ENCODE measurements at places on chromosomes 2 and 18.

- no peak for DNase-seq
These were observed 88.6 kb upstream of the RPE start for GRCh38 chr2:209913786-209914345.

DNA sequence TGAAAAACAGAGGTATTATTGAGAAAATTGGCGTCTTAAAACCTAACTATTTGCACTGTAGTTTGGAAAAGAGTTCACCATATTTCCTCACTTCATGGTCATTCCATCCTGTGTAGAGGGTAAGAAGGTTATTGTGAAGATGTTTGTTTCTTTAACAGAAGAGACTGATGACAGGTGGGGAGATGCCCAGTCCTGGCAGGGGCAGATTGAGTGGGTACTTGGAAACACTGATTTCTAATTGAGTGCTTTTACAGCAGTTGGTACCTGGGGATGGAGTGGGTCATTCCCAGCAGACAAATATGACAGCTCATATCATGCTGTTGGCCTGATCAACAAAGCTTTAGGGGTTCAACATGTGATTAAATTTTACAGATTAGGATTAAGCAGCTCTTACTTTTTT lies 67.5 kb downstream of the MYOM1 start:
- no peak for DNase-seq

GRCh38 chr2:225495706-225496105 lies 96.2 kb downstream of the NYAP2 start:
- DNase-seq: no peak

- DNase-seq: no peak
These were observed 34.8 kb downstream of the CDH20 start for GRCh38 chr18:61368001-61368400.

DNA sequence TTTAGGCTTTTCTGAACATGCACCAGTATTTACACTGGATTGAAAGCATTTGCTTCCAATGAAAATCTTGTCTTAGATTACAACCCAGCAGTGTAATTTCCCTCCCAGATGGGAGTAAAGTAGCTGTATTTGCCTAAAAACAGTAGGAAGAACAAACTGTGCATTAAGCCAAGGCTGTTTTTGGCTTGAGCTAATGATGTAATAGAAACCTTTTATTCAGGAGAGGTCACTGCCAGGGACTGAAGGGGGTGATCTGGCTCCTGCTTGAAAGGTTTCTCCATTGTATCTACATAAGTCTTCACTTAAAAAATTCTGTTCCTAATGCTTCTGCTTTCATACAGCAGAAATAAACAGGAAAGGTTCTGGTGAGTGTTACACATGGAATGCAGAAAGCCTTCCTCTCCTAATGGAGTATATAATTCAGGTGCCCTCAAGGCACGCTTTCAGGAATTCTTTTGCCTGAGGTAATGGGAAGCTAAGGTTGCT lies 74.4 kb downstream of the MEIS1 start:
- no peak for DNase-seq

- peak; percentile 69 for DNase-seq
These were observed 20.7 kb upstream of the DNAH6 start for GRCh38 chr2:84495539-84496146.

DNA sequence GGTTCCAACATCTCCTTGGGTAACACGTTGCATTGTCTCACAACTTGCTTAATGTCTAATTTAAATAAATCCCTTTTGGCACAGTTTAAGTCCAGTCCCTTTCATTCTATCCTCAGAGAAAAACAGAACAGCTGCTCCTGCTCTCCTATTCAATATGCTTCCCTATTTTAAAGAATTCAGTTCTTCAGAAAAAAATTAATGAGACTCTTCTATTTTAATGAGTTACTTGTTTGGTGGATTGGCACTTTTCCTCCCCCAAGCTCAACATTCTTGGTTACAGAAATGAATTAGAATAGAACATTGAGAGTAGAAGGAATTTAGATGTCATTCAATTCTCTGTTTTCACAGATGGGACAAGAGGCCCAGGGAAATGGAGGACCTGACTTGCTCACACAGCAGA lies 116.9 kb upstream of the ATP8B1 start:
- no peak for DNase-seq

- DNase-seq: no peak
These were observed 31.0 kb downstream of the STEAP3 start for GRCh38 chr2:119254601-119255080.

GRCh38 chr2:149538138-149538833 lies 49.3 kb downstream of the MMADHC start:
- DNase-seq: no peak

DNA sequence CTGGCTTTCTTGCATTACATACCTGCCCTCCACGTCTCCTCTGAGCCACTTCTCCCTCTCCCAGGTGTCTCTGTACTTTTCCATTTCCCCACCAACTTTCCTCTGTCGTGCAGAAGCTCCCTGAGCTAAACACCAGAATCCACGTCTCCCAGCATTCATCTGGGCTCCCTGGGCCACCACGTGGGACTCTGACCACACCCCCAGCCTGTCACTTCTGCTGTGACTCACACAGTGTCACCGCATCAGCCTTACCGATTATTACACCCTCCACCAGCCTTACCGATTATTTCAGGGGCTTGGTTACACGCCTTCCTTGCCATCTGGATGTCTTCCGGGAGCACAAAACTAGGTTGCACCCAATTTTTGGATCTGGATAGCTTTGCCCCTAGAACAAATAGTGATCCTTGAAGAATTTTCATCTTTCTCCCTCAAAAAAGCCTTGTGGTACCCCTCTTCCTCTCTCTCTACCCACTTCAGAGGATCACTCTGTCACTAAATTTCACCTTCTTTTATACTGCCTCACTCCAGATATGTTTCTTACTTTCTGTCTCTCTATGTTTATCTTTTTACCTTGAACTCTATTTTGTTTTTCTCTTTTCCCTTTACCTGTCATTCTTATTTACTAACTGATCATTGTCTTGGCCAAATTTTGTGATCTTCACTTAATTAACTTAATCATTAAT lies 136.9 kb upstream of the CAB39 start:
- DNase-seq: no peak

DNA sequence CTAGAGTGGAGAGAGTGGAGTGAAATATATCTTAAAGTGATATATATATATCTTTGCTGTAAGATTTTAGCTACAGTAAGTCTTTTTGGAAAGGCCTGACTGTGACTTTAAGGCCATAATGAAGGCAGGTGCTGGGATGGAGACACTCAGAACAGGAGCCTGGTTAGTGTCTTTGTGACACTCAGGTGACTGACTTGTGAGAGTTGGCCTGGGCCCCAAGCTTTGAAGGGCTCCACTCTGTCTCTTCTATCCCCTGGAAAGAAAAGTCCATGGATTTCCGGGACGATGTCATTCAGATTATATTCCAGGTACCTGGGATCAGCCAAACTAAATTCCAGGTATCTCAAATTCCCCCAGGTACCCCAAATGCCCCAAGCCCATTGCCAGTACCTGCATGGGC lies 276.6 kb downstream of the PDE11A start:
- DNase-seq: no peak

DNA sequence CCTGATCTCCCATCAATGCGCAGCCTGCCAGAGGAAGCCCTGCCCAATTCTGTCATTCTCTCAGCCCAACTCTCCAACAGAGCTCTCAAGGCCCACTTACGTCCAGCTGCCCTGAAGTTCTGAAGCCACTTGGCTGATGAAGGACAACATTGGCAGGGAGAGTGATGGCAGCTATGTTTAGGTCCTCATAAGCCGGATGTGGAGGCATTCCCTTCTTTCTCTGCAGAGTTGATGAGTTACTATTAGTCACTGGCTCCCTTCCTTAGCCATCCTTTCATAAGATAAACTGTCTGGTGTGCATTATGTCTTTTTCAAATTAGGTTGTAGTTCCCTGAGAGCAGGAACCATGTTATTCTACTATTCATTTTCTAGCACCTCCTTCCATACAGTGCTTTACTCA lies 22.5 kb upstream of the TACR1 start:
- DNase-seq: peak; percentile 70

- no peak for DNase-seq
These were observed 418.3 kb downstream of the LPIN1 start for GRCh38 chr2:12164689-12165088.

GRCh38 chr18:51857989-51858388 lies 482.0 kb upstream of the DCC start:
- DNase-seq: no peak

GRCh38 chr2:15971351-15971750 lies 31.0 kb downstream of the MYCN start:
- DNase-seq: no peak

DNA sequence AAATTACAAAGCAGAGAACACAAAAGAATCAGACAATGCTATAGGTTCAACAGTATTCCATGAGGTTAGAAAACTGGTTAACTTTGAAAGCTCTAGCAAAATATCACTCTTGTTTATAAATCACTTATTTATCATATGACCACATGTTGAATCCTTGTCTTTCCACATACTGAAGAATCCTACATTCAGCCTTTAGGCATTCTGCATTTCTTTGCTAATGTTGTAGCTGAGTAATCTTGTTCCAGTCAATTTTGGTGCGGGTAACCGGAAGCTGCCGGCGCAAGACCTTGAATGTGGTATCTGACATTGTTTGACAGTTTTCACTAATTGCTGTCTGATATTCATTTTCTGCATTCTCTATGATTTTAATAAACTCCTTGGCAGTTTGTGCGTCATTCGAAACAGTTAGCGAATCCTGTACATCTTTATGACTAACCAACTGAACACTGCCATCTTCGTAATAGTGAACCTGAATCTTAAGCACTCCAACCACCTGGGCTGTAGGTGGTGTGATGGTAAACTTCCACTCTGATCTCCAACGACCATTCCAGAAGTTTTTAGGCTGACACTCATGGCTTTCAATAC lies 154.1 kb downstream of the BAZ2B start:
- no peak for DNase-seq

DNA sequence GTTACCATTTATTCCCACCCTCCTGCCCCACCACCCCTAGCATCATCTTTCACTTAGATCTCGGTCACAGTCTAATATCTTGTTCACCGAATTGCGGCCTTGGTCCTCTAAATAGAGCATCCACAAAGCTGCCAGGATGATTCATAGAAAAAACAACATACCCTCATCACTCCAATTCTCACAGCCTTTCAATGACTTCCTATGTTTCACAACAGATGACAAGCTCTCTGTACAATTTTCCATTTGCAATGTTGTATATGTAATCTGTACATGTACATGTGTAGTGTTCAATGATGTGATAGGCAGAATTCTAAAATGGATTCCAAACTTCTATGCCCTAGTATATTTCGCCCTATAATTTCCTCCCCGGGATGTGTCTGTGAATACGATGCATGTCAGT lies 675.6 kb upstream of the CELF4 start:
- DNase-seq: no peak

GRCh38 chr2:18830962-18831361 lies 241.6 kb upstream of the NT5C1B start:
- no peak for DNase-seq

GRCh38 chr18:54612237-54612636 lies 21.2 kb downstream of the DYNAP start:
- DNase-seq: no peak

DNA sequence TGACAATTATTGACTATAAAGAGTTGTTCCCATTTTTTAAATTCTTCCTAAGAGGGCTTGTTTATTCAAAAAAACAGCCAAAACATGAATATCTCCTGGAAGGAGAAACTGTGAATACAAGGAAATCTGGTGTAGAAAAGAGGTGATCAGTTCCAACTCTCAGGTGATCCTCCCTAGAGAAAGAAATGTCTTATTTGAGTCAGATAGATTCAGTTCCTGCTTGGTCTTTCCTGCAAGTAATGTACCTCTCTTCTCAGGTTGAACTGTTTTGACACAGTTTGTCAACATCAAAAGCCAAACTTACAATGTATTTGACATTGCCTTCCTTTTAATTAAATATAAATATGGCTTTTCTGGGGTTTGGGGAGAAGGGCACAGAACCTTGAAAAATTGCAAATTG lies 567.4 kb downstream of the ARHGAP15 start:
- DNase-seq: no peak

DNA sequence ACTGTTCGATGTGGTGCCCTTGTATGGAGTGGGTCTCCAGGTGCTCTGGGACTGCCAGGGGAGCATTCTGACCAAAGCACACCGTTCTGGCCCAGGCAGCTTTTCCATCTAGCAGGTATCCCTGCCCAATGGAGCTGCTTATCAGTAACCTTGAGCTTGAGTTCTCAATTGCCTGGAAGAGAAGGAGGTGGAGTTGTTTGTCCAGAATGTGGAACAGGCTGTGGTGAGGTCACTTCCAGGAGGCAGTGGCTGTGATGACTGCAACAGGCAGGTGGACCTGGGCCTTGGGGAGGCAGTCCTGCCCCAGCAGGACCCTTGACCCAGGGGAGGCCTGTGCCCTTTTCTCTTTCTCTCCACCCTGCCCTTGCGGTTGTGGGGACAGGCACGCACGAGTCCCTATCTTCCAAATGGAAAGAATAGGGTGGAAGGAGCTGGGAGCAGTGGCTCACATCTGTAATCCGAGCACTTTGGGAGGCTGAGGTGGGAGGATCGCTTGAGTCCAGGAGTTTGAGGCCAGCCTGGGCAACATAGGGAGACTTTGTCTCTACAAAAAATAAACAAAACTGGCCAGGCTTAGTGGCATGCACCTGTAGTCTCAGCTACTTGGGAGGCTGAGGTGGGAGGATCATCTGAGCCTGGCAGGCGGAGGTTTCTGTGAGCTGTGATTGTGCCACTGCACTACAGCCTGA lies 66.2 kb upstream of the MCFD2 start:
- DNase-seq: no peak

GRCh38 chr2:161710131-161710915 lies 86.1 kb downstream of the SLC4A10 start:
- DNase-seq: peak; percentile 16

GRCh38 chr2:54569745-54570301 lies 113.7 kb downstream of the SPTBN1 start:
- DNase-seq: no peak

DNA sequence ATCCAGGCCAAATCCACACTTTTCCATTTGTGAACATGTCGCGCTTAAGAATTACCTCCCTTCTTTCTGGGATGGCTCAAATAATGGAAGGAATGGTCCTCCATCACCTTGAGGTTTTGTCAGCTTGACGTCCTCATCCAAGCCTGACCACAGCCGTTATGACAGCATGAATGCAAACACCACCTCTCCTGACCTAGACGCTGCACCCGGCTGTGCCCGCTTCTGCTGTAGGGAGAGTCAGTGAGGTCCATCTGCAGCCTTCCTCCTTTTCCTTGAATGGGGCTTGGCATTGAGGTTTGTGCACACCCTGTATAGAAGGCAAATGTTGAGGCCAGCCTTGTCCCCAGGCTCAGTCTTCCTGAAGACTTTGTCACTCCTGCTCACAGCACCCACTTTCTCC lies 85.5 kb downstream of the TGOLN2 start:
- DNase-seq: no peak

DNA sequence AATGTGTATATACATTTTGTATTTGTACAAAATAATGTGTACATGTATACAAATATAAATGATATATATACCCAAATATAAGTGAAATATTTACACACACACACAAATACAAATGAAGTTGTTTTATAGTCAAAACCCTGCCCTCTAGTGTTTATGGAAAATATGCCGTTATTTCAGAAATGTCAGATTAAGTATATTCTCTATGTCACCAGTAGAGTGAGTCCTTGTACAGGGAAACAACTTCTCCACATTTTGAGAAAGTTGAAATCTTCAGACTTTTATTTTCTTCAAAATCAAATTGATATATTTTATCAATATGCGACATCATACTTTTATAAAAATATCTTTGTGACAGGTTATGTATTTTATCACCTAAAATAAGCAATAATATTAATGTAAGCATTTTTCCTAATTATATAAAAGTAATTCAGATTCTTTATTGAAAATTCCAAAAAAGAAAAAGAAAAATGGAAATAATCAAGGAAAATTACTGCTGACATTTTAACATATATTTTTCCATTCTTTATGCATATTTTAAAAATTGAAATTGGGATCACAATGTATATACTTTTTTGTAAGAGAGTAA lies 22.4 kb downstream of the ARL6IP6 start:
- peak; percentile 54 for DNase-seq

- DNase-seq: no peak
These were observed 189.1 kb downstream of the WDPCP start for GRCh38 chr2:63399156-63399555.

Measured in fibroblast of skin of abdomen (primary cell).